DMS 273 treated with DMSO at 0.1 percent for 48 hours (cell line): ENCODE measurements at places on chromosomes 16 and 17.
A peak's percentile ranks its signal among the peaks of the same experiment; 100 is the strongest.

DNA sequence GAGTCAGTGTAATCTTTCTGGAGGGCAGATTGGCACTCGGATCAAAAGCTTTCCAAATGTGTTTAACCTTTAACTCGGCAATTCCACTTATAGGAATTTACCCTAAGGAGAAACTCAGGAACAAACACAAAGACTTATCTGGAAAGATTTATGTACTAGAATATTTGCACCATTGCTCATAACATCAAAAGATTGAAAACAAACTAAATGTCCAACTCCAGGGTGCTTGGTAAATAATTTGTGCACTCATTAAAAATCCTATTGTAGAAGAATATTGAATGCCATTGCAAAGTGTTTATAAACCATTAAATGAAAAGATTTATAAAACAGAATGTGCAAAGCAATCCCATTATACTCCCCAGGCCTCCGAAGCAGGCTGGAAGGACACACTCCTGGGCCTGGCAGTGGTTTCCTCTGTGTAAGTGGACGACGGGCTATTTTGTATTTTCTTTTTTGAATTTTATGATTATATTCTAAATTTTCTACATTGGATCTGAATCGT lies 18.7 kb upstream of the RBFOX3 start:
- DNase-seq: no peak

DNA sequence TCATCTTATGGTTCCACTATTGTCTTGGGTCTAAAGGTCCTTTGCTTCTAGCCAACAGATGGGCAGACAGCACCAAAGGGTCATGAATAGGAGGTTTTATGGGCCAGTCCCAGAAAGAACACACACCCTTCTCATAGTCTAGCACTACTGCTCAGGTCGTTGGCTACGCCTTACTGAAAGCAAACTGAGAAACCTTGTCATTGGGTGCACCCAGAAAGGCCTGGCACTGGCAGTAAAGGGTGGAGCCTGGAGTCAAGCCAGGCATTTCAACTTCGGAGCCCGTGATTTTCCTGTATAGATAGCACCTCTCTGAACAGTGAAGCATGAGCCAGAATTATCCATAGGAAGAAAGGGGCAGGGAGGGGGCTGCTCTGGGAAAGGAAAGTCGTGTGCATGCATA lies 74.9 kb downstream of the VAT1L start:
- no peak for DNase-seq

DNA sequence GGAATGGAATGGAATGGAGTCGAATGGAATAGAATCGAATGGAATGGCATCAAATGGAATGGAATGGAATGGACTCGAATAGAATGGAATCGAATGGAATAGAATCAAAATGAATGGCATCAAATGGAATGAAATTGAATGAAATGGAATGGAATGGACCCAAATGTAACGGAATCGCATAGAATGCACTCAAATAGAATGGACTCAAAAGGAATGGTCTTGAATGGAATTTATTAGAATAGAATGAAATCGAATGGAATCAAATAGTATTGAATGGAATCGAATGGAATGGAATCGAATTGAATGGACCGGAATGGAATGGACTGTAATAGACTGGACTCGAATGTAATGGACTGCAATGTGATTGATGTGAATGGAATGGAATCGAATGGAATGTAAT lies 501.4 kb upstream of the WSB1 start:
- no peak for DNase-seq

GRCh38 chr16:67915831-67916723 lies 15.6 kb downstream of the CTRL start:
- DNase-seq: no peak

DNA sequence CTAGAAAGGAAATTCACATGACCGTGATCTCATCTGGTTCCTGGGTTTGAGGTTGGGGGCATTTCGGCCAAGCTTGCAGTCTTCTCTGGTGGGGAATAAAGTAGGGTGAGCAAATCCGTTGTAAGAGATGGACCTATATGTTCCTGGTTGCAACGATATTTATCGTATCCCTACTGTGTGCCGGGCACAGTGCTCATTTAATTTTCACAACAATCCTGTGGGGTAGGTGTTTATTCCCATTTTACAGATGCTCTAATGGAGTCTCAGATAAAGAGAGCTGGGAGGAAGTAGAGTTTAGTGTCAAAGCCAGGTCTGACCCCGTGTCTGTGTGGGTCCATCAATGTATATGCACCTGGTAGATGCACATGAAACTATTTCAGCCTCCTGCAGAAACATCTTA lies 9.4 kb downstream of the CMIP start:
- DNase-seq: no peak

DNA sequence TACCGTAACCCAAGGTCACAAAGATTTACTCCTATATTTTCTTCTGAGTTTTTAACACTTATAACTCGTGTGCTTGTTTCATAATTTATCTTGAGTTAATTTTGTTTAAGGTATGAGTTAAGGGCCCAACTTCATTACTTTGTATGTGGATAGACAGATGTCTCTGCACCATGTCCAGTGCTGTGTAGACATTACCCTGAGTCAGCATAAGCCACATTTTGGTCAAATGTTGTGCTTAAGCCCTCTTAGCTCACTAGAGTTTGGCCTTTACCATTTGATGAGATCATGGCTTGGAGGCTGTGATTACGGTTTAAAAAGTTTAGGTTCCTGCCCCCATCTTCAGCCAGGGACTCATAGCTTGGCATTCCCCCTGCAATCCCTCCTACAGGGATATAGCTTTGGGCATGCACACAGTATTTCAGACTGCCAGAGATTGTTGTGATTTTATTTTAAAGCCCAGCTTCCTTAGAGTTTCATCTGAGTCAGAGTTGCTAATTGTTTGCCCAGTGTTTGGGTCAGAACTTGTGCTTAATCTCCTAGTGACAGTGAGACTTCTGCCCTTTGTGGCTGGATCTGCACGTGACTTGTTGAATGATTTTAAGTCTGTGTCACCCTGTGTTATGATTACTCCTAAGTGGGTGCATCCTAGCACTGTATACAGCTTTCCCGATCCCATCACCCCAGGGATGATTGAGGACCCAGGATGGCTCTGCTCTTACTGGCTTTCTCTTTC lies 393.1 kb downstream of the CNTNAP4 start:
- no peak for DNase-seq

DNA sequence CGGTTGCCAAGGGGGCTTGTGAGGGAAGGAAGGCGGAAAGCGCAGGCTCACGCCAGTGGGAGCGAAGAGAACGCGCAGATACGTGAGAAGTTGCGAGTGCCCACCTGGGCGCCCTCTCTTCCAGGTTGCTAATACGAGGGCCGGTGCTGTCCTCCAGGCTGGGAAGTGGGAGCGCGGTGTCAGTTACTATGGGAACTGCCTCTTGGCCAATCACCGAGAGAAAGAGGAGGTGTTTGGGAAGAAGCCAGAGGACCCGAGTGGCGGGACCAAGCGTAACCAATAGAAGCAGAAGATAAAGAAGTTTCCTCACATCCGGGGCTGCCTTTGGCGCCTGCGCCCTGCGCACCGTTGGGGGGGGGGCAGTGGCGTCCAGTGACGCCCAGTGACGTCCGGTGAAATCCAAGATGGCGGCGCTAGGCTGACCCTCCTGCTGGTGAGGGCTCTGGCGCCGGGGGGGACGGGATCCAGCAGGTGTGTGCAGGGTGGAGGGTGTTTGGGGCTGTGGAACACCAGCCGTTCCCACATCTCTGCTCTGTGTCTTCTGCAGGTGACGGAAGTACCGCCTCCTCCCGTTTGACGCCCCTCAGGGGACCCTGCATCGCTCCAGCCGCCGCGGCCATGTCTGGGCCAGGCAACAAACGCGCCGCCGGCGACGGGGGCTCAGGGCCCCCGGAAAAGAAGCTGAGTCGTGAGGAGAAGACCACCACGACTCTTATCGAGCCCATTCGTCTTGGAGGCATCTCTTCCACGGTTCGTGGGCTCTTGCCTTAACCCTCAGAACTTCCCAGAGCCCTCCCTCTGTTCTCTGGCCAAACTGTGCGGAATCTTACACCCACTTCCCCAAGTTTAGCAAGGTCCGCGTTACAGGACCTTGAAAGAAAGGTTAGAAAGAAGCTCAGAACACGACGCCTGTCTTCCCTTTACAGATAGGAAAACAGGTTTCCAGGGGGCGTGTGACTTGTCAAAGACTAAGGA lies at the start of the genes CFAP119 and RNF40:
Gene CFAP119 (minus strand): TSS at position 135 of the 975 bp plus-strand sequence. CDS start 314 bp downstream, outside the sequence.
Gene RNF40 (plus strand): TSS at position 395 of the 975 bp plus-strand sequence. CDS start 224 bp downstream, at position 619.
- DNase-seq: peak; percentile 97
